OCI-LY7 (cell line): ENCODE measurements at places on chromosomes 12 and 14.

GRCh38 chr14:105537580-105538474 lies 11.4 kb downstream of the TMEM121 start:
- DNase-seq = peak; percentile 66

GRCh38 chr14:95609398-95609990 lies 74.6 kb downstream of the GLRX5 start:
- DNase-seq = peak; percentile 81

GRCh38 chr12:131363841-131364495 lies 346.9 kb upstream of the SFSWAP start:
- DNase-seq = no peak

GRCh38 chr12:27428466-27428865 lies 18.1 kb upstream of the SMCO2 start:
- DNase-seq = no peak

DNA sequence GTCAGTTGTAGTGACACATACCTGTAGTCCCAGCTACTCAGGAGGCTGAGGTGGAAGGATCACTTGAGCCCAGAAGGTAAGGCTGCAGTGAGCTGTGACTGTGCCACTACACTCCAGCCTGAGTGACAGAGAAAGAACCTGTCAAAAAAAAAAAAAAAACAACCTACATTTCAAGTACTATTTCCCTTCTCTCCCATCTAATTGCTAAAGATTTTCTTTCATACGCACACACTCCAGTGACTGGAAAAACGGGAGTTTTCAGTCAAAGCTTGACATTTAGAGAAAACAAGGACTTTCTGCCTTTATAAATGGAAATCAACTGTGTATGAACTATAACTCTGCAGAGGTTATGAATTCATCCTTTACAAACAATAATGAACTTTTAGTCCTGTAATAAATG lies 25.9 kb downstream of the GPHB5 start:
- no peak for DNase-seq

DNA sequence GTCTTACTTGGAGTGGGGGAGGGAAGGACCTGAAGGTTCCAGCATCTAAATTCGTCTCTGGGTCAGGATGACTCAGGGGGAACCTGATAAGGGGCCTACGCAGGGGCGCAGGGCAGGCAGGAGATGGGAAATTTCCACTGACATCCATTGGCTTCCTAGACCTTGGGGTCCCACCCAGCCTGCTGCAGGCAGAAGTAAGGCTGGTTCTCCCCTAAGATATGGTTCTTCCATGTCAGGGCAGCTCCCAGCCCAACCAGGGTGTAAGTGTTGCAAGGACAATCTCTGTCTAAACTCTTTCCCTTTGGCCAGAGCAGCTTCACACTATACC lies 2.1 kb upstream of the NDRG2 start:
- no peak for DNase-seq

DNA sequence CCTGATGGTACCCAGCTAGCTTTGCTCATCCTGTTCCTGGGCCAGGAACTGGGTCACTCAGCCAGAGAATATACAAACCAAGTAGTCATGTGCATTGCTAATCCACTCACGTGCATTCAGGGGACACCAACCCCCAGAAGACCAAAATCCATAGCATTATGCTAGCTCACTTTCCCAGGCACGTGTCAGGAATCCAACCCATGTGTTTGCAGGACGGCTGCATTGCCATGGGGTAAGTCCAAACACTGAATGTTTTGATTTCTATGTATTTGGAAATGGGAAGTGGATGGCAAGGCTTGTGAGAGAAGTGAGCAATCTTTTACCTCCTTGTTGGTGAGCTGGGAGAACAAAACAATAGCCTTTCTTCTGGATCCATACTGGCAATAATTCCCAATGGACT lies 87.1 kb upstream of the FOXN3 start:
- DNase-seq = no peak

DNA sequence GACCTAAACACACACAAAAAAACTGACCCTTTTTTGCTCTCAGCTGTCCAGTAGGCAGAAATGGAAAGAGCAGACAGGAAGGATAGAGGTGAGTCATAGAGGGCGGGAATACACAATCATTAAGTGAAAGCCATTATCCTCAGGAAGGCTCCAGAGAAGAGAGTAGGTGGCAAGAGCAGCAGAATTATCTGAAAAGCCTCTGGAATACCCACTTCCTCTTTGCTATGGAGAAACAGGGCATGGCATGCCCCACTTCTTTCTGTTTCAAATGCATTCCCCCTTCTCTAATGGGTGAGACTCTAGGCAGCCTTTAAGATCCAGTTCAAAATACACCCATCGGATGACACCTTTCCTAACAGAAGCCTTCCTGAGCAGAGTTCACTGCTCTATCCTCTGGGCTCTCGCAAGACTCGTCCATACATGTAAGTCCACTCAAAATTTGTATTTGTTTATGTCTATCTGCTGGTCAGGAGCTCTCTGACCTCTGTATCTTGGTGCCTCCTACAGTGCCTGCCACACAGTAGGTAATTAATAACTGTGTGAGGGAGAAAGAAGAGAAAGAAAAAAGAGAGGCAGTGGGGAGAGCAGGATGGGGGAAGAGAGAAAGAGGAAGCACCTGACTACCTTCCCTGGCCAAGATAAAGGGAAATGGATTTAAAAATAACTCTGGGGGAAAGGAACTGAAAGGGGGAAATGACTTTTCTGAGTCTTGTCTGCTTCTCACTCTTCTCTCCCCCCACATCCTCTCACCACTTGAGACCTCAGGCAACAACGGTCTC lies 8.5 kb downstream of the KLHL33 start:
- peak; percentile 82 for DNase-seq

DNA sequence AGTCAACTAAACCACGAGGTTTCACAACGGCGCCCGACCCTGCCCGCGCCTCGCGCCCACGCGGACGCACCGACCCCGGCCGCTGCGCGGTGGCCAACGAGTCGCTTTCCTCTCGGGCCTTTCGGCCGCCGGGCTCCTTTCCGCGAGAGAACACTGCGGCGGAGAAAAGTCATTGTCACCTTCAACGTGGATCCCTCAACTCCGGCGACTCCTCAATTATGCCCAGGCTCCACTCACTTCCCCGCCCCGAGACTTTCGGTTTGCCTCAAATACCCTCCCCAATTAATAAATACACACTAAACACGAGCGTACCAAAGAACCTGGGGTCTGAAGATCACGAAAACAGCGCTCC lies 450 bp downstream of the SINHCAF start:
- peak; percentile 46 for DNase-seq

DNA sequence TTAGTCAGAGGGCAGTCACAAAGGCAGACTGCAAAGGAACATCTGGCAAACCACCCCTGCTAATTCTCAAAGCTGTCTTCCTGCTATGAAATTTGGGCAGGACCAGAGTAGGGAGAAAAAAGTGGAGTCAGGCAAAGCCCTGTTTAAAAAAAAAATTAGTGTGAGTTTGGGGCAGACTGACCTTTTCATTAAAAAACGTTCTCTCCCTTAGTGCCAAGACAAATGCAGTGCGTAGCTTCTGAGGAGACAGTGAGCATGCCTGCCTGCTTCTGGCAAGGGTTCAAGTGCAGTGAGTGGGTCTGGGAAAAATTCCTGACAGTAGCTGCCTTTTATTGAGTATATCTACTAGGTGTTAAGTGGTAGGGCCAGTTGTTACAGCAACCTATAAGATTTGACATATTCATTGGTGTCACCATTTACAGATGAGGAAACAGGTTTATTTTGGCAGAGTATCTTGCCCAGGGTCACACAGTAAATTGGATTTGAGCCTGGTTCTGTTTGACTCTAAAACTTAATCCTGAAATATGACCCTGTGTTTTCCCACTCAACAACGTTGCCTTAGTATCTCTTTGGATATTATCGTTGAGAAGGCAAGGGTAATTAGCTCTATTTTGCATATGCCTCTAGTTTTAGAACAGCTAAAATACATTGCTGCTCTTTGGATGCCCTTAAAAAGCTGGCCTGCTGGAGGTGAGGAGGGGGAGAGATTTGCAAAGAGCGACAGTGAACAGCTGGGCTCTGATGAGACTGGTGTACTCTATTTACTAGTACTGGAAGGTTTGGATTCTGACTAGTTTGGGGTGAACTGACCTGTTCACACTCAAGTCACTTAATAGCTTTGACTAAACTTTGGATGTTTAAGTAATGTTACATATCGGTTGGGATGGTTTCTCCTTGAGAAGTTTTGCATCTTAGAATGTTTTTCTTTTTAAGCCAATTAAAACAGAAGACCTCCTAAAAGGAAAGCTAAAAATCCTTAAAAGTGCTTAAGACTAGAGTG lies 72.8 kb downstream of the PAPOLA start:
- no peak for DNase-seq

GRCh38 chr12:69154585-69155363 lies 84.6 kb upstream of the CPSF6 start:
- DNase-seq = peak; percentile 84

DNA sequence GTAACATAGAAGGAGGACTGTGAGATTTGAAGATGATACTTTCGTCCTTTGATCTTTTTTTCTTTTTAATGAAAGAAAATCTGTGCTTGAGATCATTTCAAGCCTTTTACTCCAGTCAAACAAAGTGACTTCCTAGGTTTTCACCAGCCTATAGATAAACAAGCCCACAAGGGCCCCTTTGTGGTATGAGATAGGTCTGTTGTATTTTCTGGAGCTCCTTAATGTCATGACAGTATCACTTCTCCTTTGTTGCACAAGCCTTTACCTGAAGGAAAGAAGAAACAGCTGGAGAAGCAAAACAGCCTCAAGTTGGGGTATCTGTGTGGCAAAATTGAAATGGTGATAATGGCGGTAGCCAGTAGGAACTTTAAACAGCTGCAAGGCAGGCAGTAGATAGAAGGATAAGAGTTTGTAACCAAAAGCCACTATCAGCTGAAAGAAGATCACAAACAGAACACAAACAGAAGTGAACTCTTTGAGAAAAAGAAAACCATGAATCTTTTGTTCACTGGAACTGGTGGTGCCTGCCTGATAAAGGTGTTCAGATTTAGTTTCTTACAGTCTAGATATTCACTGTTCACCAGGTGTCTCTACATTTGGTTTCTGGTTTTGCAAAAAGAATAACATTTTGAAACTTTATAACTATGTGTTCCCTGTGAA lies 96.8 kb downstream of the LGR5 start:
- peak; percentile 19 for DNase-seq

- DNase-seq = no peak
Observed at GRCh38 chr12:129696405-129696804, 207.4 kb downstream of the TMEM132D start.

DNA sequence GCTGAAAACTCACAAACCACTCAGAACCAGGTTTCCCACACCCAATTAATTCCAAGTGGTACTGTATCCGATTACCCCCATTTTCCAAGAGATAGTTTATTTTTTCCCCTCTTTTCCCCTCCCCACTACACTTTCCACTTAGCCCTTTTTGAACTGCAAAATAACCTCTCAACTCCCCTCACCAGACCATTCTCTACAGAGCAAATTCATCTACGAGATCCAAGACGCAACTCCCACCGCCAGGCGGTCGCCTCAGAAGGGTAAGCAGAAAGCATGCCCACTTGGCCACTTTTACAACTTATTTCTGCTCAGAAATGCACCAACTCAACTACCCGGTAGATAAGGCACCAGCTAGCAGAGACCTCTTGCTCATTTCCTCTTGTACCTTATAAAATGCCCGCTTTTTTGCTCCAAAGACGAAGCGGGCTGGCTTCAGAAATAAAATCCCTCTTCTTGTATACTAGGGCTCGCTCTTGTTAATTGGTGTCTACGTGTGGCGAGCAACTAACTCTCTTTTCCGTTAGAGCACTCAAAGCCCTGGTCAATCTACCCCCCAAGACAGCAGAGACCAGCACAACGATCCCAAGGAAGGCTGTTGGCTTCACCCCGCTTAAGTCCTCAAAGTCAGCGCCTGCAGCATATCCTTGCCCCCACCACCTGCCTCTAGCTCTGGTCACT lies 910 bp upstream of the SRP54 start:
- DNase-seq = peak; percentile 65

DNA sequence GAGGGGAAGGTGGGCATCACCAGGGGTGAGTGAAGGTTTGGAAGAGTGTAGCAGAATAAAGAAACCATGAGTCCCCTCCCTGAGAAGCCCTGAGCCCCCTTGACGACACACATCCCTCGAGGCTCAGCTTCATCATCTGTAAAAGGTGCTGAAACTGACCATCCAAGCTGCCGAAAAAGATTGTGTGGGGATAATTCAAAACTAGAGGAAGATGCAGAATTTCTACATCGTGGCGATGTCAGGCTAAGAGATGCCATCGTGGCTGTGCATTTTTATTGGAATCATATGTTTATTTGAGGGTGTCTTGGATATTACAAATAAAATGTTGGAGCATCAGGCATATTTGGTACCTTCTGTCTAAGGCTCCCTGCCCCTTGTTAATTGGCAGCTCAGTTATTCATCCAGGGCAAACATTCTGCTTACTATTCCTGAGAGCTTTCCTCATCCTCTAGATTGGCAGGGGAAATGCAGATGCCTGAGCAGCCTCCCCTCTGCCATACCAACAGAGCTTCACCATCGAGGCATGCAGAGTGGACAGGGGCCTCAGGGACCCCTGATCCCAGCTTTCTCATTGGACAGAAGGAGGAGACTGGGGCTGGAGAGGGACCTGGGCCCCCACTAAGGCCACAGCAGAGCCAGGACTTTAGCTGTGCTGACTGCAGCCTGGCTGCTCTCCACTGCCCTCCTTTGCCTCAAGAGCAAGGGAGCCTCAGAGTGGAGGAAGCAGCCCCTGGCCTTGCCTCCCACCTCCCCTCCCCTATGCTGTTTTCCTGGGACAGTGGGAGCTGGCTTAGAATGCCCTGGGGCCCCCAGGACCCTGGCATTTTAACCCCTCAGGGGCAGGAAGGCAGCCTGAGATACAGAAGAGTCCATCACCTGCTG lies 7.0 kb downstream of the SERPINA1 start:
- DNase-seq = no peak

- no peak for DNase-seq
Observed at GRCh38 chr14:92905667-92906066, 17.3 kb upstream of the CHGA start.

DNA sequence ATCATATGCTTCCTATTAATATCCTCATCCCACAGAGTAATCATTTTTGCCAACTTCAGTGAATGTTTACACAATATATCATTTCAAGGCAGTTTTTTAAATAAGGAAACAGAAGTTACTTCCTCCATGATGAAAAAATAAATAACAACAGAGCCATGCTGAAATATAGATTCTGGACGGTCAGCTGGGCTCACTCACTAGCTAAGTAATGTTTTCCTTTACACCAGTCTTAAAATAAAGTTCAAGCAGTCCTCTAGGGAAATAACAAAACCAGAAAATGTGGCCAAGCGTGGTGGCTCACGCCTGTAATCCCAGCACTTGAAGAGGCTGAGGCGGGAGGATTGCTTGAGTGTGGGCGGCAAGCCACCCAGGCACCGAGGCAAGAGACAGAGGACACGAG lies 28.7 kb downstream of the AICDA start:
- no peak for DNase-seq

- no peak for DNase-seq
Observed at GRCh38 chr12:123741937-123742572, 20.0 kb upstream of the DNAH10 start.

GRCh38 chr12:42237052-42237852 lies 796 bp downstream of the YAF2 start:
- DNase-seq = peak; percentile 90
